Endothelial cell of umbilical vein (primary cell): ENCODE measurements at places on chromosomes 6 and 20. TPM values are rescaled to one million over a fixed set of nuclear protein-coding genes. Genes with fewer than 3 reads are reported as not detected.

Gene TTK
- 23.6 and 29.4 TPM in 2 replicates for total RNA-seq

Gene BFSP1
- 3.7 and 5.2 TPM in 2 replicates for total RNA-seq

Gene LRFN2
- not detected in 2 replicates for total RNA-seq

Gene BHLHE23
- not detected in 2 replicates for total RNA-seq

Gene ABHD16B
- total RNA-seq, result not detected in 2 replicates

Gene NKX2-2
- total RNA-seq, result not detected in 2 replicates

Gene FAM209A
- total RNA-seq, result 0.49 TPM in 1 of 2 replicates, not detected in the other

Gene MOG
- total RNA-seq, result not detected in 2 replicates

Gene NKX2-4
- total RNA-seq, result not detected in 2 replicates

Gene NR2E1
- not detected in 2 replicates for total RNA-seq
